ENCODE measurements at places on chromosomes 1 and 21. TPM values are rescaled to one million over a fixed set of nuclear protein-coding genes. Genes with fewer than 3 reads are reported as not detected.

CLCNKB gene
- not detected for polyA plus RNA-seq

APP gene
- polyA plus RNA-seq: 65.8 TPM

CRYBG2 gene
- not detected for polyA plus RNA-seq

NR1I3 gene
- polyA plus RNA-seq: 1.4 TPM

ANKRD65 gene
- not detected for polyA plus RNA-seq

ELAPOR1 gene
- 2.1 TPM for polyA plus RNA-seq

ALX3 gene
- polyA plus RNA-seq: not detected

IFNLR1 gene
- not detected for polyA plus RNA-seq

SH3BGR gene
- polyA plus RNA-seq: 20.4 TPM

Data from Purkinje cell (primary cell).